Glomerular endothelial cell (primary cell): ENCODE measurements at places on chromosomes 12 and 14. TPM values are rescaled to one million over a fixed set of nuclear protein-coding genes. Genes with fewer than 3 reads are reported as not detected.

DNA sequence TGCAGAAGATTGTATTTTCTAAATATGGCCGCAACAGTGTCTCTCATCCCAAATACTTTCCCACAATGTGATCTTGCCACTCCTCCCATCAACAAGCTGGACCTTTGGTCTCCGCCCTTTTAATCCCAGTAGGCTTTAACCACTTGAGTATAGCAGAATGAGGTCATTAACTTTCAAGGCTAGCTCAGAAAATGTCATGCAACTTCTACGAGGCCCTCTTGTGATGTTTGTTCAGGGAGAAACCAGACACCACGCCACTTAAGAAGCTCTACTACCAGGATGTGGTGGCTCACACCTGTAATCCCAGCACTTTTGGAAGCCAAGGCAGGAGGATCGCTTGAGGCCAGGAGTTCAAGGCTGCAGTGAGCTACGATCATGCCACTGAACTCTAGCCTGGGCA lies 20.1 kb upstream of the OR6J1 start:
- DNase-seq: no peak

DNA sequence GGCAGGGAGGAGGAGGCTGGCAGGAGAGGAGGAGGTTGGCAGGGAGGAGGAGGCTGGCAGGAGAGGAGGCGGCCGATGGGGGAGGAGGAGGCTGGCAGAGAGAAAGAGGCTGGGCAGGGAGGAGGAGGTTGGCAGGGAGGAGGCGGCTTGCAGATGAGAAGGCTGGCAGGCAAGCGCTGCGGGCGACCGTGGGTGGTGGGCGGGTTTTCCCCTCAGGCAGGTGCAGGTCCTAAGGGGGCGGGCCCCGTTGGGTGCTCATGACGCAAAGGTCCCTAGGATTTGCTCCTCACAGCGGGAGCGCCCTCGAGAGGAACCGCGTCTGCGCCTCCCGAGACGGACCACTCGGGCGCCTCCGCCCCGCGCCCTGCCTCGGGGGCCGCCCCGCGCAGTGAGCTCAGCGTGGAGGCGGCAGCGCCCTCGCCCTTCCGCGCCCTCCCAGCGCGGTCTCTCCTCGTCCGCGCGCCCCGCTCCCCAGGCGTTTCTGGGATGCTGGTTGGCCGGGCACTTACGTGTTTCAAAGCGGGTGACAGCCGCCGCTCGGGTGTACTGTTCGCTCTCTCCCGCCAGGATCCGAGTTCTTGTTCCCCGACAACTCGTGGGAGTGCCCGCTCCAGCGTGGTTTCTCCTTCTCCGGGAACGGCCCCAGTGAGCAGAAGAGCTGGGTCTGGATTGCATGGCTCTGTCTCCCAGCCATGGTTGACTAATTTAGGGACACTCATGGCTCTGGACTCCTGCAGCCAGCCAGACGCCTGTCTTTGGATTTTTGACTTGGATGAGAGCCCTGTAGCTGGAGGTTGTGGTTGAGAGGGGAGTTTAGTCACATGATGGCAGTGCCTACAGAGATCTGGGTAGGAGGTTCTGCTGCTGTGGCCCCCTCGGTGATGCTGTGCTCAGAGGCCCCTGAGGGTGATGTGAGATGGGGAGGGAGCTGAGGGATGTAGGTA lies 64.1 kb upstream of the PPP4R3A start:
- no peak for DNase-seq

Gene PTGER2
- 0.92 and 1.9 TPM in 2 replicates for total RNA-seq

Gene SMCO2
- 0.88 TPM in 1 of 2 replicates, not detected in the other for total RNA-seq

DNA sequence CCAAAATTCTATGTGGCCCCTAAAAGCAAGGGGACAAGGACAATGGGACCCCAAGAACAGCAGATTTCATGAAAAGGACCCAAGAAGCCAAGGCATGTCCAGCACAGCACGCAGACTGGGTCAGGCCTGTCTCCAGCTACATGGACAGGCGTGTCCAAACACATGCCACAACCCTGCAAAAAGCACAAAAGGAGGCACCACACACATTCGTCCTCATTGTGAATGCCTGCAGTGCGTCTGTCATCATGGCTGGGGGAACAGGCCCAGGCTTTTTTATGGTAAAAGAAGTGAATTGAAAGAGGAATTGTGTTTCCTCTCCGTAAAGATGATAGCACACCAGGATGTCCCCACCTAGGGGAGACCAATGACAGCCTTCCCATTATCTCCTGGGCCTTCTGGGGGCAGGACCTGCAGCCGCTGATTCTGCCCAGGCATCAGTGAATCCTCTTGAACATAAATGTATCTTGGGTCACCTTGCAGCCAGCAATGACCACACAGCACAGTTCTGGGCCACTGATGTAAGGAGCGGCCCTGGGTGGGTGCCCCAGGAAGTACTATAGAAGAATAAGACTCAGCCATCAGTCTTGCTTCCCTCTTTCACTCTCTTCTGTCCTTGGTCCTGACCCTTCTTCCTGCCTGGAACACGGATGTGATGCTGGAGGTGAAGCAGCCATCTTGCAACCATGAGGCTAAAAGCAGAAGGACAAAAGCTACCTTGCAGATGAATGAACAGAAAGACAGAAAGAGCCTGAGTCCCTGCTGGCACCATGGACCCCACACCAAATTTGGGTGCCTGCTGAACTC lies 29.8 kb upstream of the C14orf180 start:
- DNase-seq: no peak

GRCh38 chr14:90087433-90087832 lies 25.6 kb downstream of the KCNK13 start:
- no peak for DNase-seq

Gene TAS2R20
- total RNA-seq: 0.34 and 1.8 TPM in 2 replicates

Gene CLEC6A
- not detected in 2 replicates for total RNA-seq

Gene IAPP
- total RNA-seq: not detected in 2 replicates

Gene PROX2
- not detected in 2 replicates for total RNA-seq

Gene NANOG
- 0.82 TPM in 1 of 2 replicates, not detected in the other for total RNA-seq

GRCh38 chr12:110314308-110314707 lies 33.3 kb downstream of the ATP2A2 start:
- no peak for DNase-seq

- DNase-seq: no peak
Observed at GRCh38 chr14:102776761-102777710, at the start of gene TRAF3. Gene TRAF3, plus strand, starts transcription at chr14:102777449. Its CDS starts 92,753 bp downstream, at chr14:102870202.

Gene SLC15A4
- total RNA-seq: 58.3 and 59.5 TPM in 2 replicates

DNA sequence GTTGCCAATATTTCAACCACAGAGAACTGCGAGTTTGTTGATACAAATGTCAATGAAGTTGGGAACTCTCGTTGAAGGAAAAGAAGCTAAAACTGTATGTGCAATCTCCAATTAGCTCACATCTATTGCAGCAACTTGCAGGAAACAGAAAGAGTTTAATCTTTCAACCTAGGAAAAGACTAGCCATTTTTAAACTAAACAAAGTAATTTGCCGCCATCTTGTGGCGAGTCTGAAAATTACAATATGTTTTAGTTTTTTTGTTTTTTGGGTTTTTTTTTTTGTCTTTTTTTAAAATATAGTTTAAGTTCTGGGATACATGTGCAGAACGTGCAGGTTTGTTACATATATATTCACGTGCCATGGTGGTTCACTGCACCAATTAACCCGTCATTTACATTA lies 131.2 kb upstream of the FOXG1 start:
- DNase-seq: peak; percentile 4
